ENCODE measurements at places on chromosomes 4 and X. TPM values are rescaled to one million over a fixed set of nuclear protein-coding genes. Genes with fewer than 3 reads are reported as not detected.

DNA sequence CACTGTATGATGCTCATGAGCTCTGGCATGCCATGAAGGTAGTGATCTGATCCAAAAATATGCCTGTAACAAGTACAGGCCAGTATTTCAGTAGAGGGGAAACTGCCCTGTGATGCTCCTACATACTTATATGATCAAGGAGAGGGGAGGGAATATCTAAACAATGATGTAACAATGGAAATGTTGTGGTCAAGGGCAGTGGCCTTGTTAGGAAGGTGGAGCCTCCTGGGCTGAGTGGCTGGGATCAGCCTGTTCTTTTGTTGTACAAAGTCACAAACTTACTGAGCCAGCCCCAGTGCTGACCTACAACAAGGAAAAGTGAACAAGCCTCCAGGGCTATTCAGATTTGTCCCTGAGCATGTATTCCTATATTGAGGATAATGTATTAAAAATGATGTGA is 70.3 kb downstream of the ANXA10 start:
- DNase-seq, result no peak

DNA sequence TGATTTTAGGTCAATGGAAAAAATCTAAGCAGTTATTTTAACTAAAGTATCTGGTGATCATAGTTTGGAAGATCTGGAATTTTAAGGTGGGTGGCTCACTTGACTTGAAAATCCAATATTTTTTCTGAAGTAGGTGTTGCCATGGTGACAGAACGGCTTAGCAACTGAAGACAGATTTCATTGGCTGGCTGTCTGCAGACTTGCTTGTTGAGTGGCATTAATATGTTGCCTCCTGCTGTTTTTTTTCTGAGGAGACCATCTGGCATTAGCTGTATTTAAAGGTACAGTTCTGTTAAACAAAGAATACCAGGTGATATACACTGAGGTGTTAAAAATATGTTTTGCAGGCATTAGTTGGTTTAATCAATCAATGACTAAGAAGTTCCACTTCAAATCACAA is 19.8 kb downstream of the CPE start:
- no peak for DNase-seq

- DNase-seq, result no peak
Observed at GRCh38 chr4:165293927-165294649, 33.4 kb upstream of the MSMO1 start.

- no peak for DNase-seq
Observed at GRCh38 chr4:40281913-40282312, 53.2 kb upstream of the CHRNA9 start.

GRCh38 chrX:51459125-51459524 is 37.3 kb downstream of the NUDT11 start:
- no peak for DNase-seq

DNA sequence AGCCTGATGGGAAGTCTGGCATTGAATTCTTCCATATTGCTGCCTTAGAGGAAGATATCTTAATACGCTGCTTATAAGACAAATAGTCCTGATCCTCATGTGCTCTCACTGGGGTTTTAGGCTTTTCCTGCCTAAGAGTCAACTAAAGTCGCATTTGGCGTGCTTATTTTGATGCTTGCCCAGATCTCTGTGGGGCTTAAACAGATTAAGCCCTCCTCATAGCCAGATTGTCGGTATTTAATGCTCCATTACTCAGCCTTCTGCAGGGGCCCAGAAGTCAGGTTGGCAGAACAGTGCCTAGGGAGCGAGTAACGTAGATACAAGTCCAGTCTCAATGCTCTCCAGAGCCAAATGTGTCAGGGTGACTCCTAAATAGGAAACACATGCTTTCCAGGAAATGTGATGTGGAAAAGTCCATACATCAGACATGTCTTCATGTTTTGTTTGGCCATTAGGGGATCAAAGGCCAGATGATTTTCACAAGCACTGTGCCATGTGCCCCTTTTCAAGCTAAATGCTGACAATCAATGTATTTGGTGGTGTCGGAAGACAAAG is 262.8 kb downstream of the PRDM5 start:
- no peak for DNase-seq

DNA sequence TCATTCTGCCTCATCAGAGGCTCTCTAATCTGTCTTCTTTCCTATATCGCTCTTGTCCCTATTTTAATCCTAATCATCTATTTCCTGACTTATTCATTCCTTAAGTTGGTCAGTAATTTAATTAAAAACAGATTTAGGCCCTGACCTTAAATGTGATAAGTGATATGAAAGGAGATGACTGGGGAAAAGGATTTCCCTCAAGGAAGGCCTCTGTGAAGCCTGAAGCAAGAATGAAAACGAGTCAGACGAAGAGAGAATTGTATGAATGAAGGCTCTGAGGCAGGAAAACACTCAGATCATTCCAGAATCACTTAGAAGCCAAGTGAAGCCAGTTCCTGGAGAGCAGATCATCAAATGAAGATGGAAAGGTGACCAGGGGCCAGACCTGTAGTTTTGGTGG is 22.1 kb downstream of the PKD2 start:
- no peak for DNase-seq

BEND4 gene
- total RNA-seq, result 0.11 TPM

BMPR1B gene
- 22.2 TPM for total RNA-seq

TSR2 gene
- total RNA-seq, result 36.7 TPM

SPANXD gene
- total RNA-seq, result not detected

EMCN gene
- 22.5 TPM for total RNA-seq

EXOC1L gene
- total RNA-seq, result not detected
